ENCODE measurements at places on chromosomes 7 and 10.

DNA sequence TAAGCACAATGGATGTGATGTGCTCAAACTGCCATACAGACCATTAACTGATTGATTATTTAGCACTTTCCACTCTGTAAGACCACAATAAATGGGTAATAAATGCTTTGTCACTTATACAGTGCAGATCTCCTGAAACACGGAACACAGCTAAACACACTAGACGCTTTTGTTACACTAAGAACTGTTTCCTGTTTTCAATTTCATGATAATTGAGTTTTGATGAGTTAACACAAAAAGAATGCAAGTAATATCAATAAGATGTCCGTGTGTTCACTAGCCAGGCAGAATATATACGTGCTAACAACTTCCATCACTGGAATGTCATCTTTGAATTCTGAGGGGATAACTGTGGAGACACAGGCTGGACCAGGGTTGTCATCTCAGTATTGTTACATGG is 178.8 kb downstream of the SKAP2 start:
- DNase-seq, result no peak

DNA sequence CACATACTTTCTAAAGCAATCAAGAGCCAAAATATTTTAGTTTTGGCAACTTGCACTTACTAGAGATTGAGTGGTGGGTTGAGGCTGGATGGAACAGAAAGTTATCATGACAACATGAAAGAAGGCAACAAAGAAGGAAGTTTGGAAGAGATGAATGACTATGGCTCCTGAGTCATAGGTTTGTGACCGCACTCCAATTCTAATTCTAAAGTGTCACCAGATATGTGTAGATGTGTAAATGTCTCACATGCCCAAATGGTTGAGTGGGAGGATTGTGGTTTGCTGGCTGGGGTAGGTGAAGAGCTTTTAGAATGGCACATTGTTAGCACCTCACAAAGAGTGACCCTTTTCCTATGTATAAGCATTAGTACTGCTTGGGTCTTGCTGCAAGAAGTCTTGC is 20.2 kb downstream of the TAS2R16 start:
- DNase-seq, result no peak

- DNase-seq, result peak; percentile 98
These were observed 34.0 kb downstream of the DNAJB12 start for GRCh38 chr10:72320676-72321247.

DNA sequence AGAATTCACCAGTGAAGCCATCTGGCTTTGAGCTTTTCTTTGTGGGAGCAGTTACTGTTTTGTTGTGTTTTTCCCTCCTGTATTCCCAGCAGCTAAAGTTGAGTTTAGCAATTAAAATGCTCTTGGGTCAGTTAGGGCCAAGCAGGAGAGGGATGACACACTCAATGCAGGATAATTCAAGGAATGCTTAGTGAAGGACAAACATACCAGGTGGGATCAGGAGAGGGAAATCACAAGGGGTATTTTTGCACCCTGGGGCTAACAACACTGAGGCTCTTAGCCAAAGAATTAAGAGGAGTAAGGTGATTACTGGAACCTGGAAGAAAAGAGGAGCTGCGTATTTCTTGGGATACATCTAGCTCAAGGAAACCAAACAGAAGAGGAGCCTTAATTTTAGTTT is 82.4 kb upstream of the KCND2 start:
- DNase-seq, result no peak

DNA sequence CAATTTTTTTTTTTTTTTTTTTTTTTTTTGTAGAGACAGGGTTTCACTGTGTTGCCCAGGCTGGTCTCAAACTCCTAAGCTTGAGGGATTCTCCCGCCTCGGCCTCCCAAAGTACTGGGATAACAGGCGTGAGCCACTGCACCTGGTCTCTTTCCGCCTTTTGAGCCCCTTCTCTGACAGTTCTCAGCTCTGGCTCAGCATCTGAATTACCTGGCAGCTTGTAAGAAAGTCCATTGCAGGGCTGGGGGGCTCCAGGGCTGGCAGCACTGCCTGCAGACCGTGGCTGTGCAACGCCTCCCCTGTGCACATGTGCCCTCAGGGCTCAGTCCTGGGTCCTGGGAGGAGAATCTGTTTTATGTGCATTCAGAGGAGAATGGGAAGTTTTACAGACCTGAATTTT is 37.6 kb downstream of the VWA2 start:
- DNase-seq, result no peak

GRCh38 chr7:14196555-14196954 is 207.1 kb upstream of the ETV1 start:
- no peak for DNase-seq

- no peak for DNase-seq
These were observed 123.0 kb downstream of the CXCL12 start for GRCh38 chr10:44261710-44262455.

- DNase-seq, result no peak
These were observed 717.1 kb upstream of the LRRN3 start for GRCh38 chr7:110373859-110374258.

DNA sequence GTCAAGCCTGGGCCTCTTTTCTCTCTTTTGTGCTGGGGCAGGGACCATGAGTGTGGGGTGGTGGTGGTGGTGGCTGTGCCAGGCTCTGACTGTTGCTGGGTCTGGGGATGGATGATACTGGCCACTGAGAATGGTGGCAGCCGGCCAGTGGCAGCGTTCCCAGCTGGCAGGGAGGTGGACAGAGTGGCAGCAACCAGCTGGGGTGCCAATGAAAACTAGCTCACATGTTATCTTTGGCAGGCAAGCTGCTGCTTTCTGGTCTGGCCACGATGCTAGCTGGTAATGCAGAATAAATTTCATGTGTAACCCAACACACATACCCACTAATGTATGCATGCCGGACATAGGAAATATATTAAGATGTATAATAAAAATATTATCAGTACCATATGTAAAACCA is 95.0 kb upstream of the SLC26A5 start:
- DNase-seq, result no peak

- DNase-seq, result no peak
These were observed 2.0 kb upstream of the AOC1 start for GRCh38 chr7:150850273-150850672.

- DNase-seq, result no peak
These were observed 207.6 kb upstream of the TMEM72 start for GRCh38 chr10:44703241-44704155.

- DNase-seq, result no peak
These were observed at the start of gene OR2A12 for GRCh38 chr7:144085978-144086377. OR2A12 (plus strand) TSS chr7:144086278; CDS start chr7:144095108, 8,830 bp downstream.

DNA sequence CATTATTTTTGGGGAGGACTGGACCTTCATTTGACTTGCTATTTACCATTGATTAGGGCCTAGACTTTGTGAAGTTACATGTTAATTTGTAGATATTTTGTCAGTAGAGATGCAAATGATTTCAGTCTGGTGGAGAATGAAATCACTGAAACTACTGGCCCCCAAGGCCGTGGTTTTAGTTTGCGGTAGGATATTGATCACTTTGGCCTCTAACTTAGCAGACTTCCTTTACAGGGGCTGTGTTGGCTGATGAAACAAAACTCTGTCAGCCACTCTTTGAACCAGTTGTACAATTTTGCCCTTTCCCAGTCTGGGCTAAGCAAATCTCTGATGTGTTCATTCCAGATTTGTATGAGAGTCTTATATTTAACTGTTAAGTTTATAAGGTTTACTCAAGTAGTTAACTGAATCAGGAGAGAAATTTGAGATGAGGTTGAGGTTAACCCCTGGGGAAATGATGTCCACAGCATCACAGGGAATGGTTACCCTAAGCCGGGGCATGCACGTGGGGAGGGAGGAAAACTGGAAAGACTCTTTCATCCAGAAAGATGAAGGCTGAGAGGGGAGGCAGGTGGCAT is 105.7 kb upstream of the INSIG1 start:
- DNase-seq, result no peak

DNA sequence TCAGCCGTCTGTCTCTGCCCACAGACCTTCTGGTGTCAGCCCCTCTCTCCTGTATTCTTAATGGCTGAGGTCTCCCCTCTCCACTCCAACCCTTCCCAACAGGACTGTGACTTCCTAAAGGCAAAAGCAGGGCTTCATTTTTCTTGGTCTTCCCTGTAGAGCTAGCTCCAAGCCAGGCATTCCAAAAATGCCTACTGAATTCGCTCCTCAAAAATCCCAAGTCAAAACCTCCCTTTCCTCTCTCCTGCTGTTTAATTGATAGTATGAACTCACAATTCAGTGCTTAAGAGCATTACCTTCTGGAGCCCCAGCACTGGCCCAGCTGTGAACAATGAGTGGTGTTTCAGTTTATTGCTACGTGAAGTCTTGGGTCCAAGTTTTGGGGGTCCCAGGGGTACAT is 628.4 kb downstream of the PARD3 start:
- DNase-seq, result no peak

DNA sequence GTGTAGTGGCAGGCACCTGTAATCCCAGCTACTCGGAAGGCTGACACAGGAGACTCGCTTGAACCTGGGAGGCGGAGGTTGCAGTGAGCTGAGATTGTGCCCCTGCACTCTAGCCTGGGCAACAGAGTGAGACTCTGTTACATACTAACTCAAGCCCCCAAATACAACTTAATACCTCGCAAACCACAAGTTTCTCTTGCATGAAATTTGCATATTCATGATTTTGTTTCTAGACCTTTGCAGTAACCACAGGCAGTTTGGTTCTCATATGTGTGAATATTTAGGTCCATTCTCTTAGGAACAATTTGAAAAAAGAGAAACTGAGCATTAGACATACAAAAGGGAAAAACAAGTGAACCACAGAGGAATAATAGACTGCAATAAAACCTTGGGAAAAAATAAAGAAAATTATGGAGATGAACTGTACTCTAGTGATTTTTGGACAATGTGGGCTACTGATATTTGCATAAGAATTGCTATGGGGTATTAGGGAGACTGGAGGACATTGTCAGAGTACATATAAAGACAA is 77.0 kb downstream of the ZNF277 start:
- DNase-seq, result no peak

DNA sequence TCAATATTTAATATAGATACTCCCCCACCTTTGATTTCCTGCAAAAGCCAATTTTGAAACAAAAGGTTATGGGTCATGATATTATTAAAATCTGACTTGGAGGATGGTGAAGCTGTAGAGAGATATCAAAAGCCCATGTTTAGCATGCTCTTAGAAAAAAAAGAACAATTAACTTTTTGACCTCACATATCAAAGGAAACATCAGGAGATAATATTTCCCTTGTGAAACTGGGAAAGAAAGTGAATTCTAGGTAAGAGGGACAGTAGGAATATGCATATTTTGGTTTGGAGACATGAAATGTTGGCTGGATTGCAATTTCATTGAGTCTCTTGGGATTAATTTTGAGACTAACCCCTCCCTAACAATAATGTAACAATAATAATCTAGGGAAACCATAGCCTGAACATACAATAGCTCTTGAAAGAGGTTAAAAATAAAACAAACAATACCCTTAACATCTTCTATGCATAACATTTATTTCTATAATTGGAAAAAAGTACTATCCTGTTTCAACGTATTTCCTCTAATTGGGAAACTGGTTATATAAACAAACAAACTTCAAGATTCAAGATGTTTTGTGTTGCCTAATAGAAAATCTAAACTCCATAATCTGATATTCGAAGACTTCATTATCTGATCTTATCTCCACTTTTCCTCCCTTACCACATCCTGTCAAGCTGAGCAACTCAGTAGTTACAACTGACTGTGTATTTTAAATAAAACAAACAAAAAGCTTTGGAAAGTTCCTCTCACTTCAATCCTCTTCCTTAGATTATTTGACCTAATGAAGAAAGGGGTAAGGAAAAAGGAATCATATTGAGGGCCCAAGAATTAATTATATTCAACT is 14.8 kb downstream of the TMEM26 start:
- no peak for DNase-seq

DNA sequence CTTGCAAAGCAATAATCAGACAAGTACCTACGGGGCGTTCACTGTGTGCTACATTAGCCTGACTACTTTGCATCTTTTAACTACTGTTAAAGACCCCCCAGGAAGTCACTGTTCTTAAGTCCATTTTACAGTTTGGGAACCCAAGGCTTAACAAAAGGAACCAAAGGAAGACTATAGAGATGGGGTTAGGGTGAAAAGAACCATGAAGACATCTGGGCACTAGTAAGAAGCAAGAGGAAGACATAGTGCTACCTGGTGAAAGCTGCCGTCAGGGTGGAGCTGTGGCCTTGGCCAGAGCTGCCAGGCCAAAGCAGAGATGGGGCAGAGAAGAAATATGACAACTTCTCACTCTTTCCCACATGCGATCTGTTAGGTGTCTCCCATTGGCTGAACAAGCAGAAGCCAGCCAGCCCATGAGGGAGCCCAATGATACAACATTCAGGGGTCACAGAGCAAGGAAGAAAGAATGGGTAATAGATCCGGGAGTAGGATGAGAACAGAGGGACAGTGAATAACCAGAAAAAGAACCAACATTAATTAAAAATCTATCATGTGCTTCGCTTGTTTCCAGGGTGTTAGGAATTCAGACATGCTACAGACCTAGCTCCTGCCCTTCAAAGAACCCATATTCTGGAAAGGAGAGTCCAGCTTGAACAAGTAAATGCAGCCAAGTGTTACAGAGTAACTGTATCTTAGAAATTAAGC is 85.4 kb downstream of the ARID5B start:
- DNase-seq, result no peak

DNA sequence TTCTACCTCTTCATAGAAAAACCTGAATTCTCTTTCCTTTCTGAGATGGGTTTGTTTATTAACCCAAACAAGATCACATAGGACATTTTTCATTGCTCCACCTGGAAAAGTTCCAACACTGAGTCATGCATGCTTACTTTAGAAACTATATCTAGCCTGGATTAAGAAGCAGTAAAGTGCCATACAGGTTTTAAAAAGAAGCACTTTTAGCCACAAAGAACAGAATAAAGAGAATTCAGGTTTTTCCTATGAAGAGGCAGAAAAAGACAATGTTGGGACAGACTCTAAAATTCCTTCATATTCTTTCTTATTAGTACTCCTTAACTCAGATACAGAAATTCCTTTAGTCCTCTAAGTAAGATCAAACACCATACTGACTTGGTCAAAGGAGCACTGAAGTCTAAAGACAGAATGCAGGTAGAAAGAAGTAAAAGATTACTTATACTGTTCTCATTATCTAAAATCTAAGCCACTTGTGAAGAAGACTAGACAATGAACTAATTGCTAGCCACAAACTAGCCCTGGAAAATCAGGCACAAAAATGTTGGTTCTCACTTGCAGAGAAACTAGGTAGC is 241.3 kb downstream of the ANK3 start:
- DNase-seq, result peak; percentile 73

DNA sequence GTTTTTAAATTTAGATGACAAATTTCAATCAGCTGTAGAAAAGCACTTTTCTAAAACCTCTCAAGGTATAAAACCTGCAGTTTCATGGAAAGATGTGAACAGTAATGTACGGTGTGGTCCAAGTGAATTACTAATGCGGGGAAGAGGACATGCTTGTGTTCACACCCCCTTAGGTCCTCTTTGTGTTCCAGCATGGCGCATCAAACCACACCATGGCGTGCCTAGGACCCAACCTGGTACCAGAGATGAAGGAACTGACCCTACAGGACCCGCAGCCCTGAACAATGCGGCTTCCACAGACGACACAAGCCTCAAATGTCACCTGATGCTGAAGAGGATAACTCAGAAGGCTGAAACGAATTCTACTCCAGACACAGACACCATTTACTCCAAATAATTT is 81.3 kb upstream of the GPR22 start:
- DNase-seq, result no peak

DNA sequence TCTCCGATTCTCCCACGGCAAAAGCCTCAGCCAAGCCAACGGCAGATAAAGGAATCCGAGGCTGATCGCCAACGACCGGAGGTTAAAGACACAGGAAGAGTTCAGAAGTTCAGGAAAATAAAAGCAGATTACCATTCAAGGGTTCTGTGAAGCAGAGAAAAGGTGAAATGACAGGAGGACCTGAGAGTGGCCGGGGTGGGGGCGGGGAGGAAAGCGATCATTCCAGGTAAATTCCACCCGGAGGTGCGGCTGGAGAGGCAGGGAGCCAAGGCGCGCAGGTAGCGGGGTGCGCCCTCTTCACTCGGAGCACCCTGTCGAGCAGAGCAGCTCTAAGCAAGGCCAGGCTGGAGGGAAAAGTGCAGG is 35.3 kb upstream of the SEPHS1 start:
- no peak for DNase-seq

Data from A549 (cell line).